ENCODE measurements at places on chromosomes 12 and 14. TPM values are rescaled to one million over a fixed set of nuclear protein-coding genes. Genes with fewer than 3 reads are reported as not detected.

Gene NPAS3
- not detected for total RNA-seq

Gene KCNMB4
- 1.5 TPM for total RNA-seq

Gene AGAP2
- 32.4 TPM for total RNA-seq

Gene PRB2
- total RNA-seq: not detected

Gene SIX1
- not detected for total RNA-seq

Gene LTBR
- 1.5 TPM for total RNA-seq

Gene LRP1-AS
- not detected for total RNA-seq

Gene GLIPR1L2
- total RNA-seq: 0.17 TPM

Gene RAB5B
- total RNA-seq: 44.8 TPM

Gene ATG14
- total RNA-seq: 5.0 TPM

Gene HOXC12
- not detected for total RNA-seq

Gene DCAF5
- total RNA-seq: 32.3 TPM

Gene SNAPC1
- total RNA-seq: 9.1 TPM

Gene MYH6
- 0.05 TPM for total RNA-seq

Gene CEP170B
- total RNA-seq: 5.3 TPM

Gene TSPAN19
- total RNA-seq: not detected

Gene KRT7
- 3.5 TPM for total RNA-seq

Gene KLHDC1
- 1.9 TPM for total RNA-seq

Gene OR11H6
- total RNA-seq: not detected

Gene INSM2
- total RNA-seq: not detected

Gene CD4
- 290 TPM for total RNA-seq

Gene CLMN
- 0.92 TPM for total RNA-seq

Gene ADCY4
- total RNA-seq: 1.6 TPM

Gene EEF1AKMT3
- 3.7 TPM for total RNA-seq

Gene PMCH
- not detected for total RNA-seq

Gene SOAT2
- total RNA-seq: 1.5 TPM

Gene COCH
- 0.45 TPM for total RNA-seq

Gene KRT79
- total RNA-seq: not detected

Gene LTB4R2
- total RNA-seq: 9.6 TPM

Gene CIROP
- not detected for total RNA-seq

Gene ASCL1
- not detected for total RNA-seq

Gene KRT83
- total RNA-seq: not detected

Gene TCL1B
- total RNA-seq: not detected

Gene PLA2G1B
- total RNA-seq: not detected

Gene SLC39A5
- 0.59 TPM for total RNA-seq

Gene KRT80
- not detected for total RNA-seq

Gene DDX47
- total RNA-seq: 75.2 TPM

Gene FSCB
- not detected for total RNA-seq

Gene IFI27
- total RNA-seq: 2.3 TPM

Gene CFAP54
- total RNA-seq: 0.33 TPM

Gene SOCS4
- total RNA-seq: 24.4 TPM

All from activated CD4-positive, alpha-beta memory T cell treated with anti-CD3 and anti-CD28 coated beads for 36 hours (primary cell).